ENCODE measurements at places on chromosomes 4 and X. TPM values are rescaled to one million over a fixed set of nuclear protein-coding genes. Genes with fewer than 3 reads are reported as not detected.

AFF2 gene
- polyA plus RNA-seq = 1.6 TPM

TMEM47 gene
- 25.6 TPM for polyA plus RNA-seq

PABPC1L2A gene
- 0.24 TPM for polyA plus RNA-seq

ATP8A1 gene
- polyA plus RNA-seq = 6.8 TPM

AMOT gene
- 2.1 TPM for polyA plus RNA-seq

ZNF157 gene
- polyA plus RNA-seq = 0.70 TPM

Measured in GM23338 (cell line).